ENCODE measurements at places on chromosomes 16 and 17.

GRCh38 chr16:10835281-10835931 is 16.8 kb upstream of the TVP23A start:
- DNase-seq: no peak

GRCh38 chr17:33933576-33933975 is 321.5 kb upstream of the CCL2 start:
- DNase-seq: no peak

GRCh38 chr16:30637944-30638343 is 12.8 kb upstream of the PRR14 start:
- DNase-seq: no peak

GRCh38 chr17:72692676-72693075 is 399.8 kb downstream of the SLC39A11 start:
- no peak for DNase-seq

DNA sequence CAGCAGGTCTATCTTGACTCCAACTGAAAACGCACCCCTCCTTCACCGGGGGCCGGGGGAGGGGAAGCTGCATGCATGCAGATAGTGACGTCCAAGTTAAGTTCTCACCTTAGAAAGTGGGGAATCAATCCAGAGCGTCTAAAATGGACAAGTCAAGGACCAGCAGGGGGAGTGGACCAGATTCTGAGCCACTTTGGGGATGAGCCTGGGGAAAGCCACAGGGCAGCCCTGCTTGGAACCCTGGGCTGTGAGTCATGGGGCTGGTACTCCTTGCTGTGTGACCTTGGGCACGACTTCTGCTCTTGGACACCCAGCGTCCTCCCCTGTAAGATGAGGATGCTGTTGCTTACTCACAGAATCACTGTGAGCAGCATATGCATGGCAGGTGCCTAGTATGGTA is 9.1 kb downstream of the TNFRSF13B start:
- DNase-seq: no peak

All from gastrocnemius medialis (tissue), 4 donors.